ENCODE measurements at places on chromosomes 16 and 17.
A peak's percentile ranks its signal among the peaks of the same experiment; 100 is the strongest.

GRCh38 chr16:50400967-50401348, 32.2 kb upstream of the BRD7 start:
- DNase-seq = no peak

- DNase-seq = no peak
Measured at GRCh38 chr16:57884655-57885133, 82.4 kb upstream of the KIFC3 start.

- peak; percentile 48 for DNase-seq
Measured at GRCh38 chr17:21495281-21495680, 119.1 kb downstream of the KCNJ12 start.

GRCh38 chr17:82948081-82948511, 108.3 kb upstream of the ZNF750 start:
- DNase-seq = no peak

- DNase-seq = peak; percentile 35
Measured at GRCh38 chr17:73998653-73999645, 204.5 kb upstream of the RPL38 start.

GRCh38 chr16:57008440-57008839, 19.1 kb downstream of the NLRC5 start:
- DNase-seq = no peak

- DNase-seq = no peak
Measured at GRCh38 chr16:65384441-65384840, 262.6 kb upstream of the CDH11 start.

DNA sequence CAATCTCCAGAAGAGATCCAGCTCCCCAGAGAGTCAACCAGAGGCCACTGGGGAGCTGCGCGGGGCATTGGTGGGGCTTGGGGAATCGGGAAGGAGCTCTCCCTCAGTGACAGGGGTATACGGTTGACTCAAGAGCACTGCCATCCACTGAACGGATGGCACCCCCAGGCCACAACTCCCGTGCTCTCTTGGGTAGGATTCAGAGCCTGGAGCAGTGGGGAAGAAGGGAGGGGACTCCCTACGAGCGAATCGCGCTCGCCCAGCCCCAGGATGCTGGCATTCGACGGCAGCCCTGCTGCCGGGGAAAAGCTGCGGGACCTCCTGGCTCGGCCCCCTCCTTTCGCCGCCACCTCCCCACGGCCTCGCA, 473 bp upstream of the TPPP3 start:
- no peak for DNase-seq

- no peak for DNase-seq
Measured at GRCh38 chr16:89687092-89687940, 827 bp downstream of the CDK10 start.

GRCh38 chr17:2076087-2076984, 21.4 kb downstream of the HIC1 start:
- DNase-seq = no peak

GRCh38 chr17:8312726-8313600, 2.9 kb downstream of the ARHGEF15 start:
- no peak for DNase-seq

DNA sequence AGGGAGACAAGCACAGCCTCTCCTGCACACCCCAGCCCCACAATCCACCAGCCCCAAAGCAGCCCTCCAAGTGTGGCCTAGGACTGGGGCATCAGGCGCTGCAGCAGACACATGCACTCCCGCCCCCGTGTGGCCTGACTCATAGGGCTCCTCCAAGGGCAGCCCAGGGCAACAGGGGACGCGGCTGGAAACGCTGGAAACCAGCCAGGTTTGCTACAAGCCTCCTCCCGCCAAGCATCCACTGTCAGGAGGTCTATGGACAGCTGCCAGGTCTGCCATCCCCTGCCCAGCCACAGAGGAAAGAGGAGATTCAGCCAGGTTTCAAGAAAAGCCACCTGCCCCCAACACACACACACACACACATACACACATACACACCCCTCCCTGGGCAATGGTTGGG, 25.8 kb downstream of the SRCIN1 start:
- peak; percentile 75 for DNase-seq

- no peak for DNase-seq
Measured at GRCh38 chr17:70318051-70318450, 148.7 kb downstream of the KCNJ2 start.

DNA sequence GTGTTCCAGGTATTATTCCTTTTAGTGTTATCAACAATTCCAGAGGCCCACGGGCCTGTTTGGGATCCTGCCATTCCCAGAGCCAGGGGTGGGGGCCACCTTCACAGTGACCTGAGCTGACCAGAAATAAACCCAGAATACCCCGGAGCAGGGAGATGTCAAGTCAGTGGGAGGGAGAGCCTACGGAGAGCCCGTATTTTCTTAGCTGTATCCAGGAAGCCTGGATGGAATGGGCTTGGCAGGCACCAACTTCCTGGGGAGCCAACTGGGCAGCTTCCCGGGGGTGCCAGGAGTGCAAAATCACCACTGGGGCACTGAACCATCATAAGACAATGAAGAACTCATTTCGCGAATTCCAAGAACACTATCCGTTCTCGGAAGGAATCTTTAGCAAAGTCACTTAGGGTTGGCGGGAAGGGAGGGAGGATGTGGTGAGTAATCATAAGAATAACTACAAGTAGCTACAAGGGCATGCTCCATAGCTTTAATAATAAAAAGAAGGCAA, 13.2 kb upstream of the MRTFB start:
- peak; percentile 40 for DNase-seq

DNA sequence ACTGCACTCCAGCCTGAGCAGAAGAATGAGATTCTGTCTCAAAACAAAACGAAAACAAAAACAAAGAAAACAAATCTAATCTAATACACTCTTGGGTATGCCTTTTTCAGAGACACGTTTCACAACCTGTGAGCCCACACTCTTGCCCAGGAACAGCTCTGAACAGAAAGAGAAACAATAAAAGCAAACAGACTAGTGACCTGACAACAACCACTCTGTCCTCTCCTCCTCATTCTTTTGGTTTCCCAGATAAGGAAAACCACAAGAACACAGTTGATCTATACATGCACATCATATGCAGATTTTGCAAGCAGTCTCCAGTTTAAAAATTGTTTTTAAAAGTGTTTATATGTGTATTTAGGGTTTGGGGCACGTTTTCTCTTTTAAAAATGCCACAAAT, 1.3 kb downstream of the MKS1 start:
- DNase-seq = no peak

- DNase-seq = no peak
Measured at GRCh38 chr17:48733632-48734328, 5.2 kb upstream of the HOXB13 start.

DNA sequence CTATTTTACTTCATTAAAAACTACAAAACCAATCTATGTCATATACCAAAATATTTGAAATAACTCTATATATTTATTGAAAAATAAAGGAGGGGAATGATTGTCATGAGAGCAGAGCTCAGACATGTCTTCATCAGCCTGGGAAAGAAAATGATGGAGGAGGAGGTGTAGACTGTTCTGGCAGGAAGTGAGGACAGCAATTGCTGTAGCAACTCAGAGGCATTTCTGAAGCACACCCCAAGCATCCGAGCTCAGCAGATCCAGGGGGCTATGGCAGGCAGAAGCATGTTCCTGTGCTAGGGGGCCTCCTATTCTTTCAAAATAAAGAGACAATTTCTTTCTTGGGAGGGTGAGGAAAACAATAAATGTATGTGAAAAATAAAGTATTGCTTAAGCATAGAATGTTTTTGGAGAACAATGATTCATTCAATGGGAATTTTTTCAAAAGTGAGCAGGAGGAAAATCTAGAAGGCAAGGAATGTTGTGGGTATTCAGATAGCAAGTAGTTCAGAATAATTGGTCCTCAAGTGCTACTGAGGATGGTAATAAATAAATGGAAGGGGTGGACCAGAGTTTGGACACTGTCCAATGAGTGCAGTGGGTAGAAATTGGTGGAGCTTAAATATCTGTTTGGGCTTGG, 383.4 kb downstream of the CDH11 start:
- DNase-seq = no peak

- no peak for DNase-seq
Measured at GRCh38 chr17:82428546-82428945, 10.2 kb upstream of the OGFOD3 start.

GRCh38 chr16:454397-454940, 29.0 kb downstream of the RAB11FIP3 start:
- DNase-seq = no peak

GRCh38 chr16:58339452-58339981, 44.7 kb upstream of the PRSS54 start:
- no peak for DNase-seq

GRCh38 chr16:80287674-80288073, 253.1 kb upstream of the DYNLRB2 start:
- DNase-seq = no peak

DNA sequence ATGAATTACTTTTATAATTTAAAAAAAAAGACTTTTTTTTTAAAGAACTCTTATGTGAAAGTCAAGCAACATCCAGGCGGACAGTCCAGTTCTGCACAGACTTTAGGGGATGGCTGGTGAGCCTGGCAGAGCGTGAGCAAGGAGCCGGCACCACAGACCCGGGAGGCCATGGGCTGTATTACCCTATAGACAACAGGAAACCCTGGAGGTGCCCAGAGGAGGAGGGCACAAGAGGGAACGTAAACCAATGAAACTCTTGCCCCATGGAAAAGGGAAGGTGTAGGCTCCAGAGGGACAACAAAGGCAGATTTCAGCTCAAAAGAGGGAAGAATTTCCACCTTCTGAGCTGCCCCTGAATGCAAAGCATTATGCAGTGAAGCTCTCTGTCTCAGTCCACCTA, 25.5 kb upstream of the RPH3AL start:
- no peak for DNase-seq

DNA sequence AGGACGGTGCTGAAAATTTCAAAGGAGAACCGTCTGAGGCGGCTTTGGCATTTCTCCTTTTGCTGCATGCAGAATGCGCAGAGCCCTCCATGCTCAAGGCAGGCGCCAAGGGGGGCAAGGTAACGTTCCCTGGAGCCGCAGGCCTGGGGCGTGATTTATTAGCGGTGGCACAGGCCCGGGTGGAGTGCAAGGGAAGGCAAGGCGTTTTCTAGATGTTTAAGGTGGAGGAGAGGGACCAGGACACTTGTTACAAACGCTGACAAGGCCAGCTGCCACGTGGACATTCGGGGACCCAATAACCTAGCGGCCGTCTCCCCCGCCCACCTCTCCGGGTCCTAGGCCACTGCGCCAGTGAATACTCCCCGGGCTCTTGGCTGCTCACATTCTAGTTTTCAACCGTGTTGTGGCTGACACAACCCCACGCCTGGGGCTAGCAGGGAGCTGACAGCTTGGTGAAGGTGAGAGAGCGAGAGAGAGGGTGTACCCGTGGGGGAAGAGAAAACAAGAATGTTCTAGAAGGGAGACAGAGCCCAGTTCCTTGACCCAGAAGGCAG, 250.1 kb downstream of the C16orf95 start:
- DNase-seq = no peak

DNA sequence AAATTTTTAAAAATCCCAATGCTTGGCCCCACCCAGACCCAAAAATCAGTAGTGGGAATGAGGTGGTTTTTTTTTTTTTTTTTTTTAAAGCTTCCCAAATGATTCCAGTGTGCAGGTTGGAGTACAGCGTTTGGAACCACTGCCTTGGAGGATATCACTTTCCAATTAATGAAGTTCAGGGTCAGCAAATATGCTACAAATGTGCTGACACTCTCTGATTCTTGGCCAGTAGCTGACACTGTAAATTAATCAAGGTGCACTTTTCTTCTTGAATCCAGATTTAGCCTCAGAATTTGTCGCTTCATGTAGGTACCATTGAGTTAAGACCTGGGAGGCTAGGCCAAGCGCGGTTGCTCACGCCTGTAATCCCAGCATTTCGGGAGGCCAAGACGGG, 230.2 kb downstream of the SNX29 start:
- DNase-seq = no peak

- no peak for DNase-seq
Measured at GRCh38 chr16:73350707-73351452, 303.0 kb upstream of the ZFHX3 start.

DNA sequence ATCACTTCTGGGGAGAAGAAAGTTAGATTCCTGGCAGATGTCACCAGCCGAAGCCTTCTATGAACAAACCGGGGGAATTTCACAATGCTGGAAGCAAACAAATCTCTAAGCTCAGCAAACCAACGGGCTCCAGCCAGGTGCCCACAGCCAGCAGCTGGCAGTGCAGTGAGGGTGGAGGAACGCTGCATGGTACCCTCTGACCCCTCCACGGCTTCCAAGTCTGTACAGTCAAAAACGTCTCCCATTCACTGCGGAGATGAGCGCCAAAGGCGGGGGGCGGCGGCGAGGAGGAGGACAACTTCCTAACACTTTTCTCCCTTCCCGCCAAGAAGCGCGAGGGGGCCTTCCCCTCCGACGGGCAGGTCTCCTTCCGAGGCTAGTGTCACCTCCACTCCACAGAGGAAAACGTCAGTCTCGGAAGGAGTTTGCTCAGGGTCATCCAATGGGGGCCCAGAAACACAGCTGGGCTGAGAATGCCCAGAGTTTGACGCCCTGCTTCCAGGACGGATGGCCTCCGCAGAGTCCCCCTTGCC, 924 bp downstream of the ZNF598 start:
- no peak for DNase-seq

DNA sequence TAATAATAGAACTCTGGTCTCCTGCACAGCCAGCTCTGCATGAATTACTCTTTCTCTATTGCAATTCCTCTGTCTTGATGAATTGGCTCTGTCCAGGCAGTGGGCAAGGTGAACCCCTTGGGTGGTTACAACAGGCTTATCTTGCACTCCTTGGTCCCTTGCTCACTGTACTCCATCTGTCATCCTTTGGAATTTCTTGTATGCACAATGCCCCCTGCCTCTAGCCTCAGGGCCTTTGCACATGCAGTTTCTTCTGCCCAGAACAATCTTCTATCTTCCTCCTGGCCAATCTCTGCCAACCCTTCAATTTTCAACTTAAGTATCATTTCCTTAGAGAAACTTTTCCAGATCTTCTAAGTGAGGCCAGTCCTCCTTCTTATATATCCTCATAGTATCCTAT, 114.7 kb upstream of the NLRP1 start:
- DNase-seq = no peak

DNA sequence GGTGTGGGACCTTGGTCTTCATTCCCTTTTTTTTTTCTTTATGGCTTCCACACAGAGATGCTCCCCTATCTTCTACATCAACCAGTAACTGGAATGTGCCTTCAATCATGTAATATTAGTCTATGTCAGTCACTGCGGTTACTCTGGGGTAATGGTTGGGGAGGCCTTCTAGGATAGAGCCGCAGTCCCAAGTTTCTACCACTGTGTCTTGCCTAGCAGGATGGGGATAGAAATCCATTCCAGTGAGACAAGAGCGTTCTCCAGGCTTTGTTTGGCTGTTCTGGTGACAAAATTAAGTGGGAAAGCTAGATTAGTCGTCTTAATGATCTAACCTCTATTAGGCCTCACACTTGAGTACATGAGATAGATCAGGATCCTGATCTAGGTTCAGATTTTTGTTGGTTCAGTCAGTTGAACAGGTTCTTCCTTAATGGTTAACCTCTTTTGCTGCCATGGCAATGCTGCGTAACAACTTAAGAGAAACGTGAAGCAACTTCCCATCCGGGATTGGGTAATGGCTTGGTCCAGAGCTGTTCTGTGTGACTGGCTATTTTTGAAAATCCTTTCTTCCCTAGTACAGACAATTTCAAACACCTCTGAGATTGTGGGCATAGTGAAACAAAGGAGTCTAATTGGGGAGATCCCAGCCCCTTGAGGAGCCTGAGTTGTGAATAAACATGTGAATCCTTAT, 8.7 kb downstream of the MSL1 start:
- DNase-seq = peak; percentile 47

GRCh38 chr17:45948881-45949624, 50.0 kb upstream of the STH start:
- DNase-seq = peak; percentile 69
